ENCODE measurements at places on chromosomes 1 and 21.
A peak's percentile ranks its signal among the peaks of the same experiment; 100 is the strongest.

DNA sequence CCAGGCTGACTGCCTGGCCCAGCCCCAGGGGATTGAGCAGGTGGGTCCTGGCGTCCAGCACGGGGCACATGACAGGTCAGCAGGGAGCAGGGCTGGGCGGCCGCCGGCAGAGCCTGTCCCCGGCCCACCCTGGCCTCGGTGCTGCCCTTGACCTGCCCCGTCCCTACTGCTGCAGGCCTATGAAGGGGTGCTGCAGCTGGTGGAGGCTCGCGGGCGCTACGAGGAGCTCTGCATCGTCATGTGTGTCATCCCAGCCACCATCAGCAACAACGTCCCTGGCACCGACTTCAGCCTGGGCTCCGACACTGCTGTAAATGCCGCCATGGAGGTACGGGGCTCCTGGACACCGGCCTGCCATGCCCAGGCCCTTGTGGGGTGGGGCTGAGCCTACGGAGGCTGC is 15.6 kb downstream of the CFAP410 start:
- DNase-seq: no peak

DNA sequence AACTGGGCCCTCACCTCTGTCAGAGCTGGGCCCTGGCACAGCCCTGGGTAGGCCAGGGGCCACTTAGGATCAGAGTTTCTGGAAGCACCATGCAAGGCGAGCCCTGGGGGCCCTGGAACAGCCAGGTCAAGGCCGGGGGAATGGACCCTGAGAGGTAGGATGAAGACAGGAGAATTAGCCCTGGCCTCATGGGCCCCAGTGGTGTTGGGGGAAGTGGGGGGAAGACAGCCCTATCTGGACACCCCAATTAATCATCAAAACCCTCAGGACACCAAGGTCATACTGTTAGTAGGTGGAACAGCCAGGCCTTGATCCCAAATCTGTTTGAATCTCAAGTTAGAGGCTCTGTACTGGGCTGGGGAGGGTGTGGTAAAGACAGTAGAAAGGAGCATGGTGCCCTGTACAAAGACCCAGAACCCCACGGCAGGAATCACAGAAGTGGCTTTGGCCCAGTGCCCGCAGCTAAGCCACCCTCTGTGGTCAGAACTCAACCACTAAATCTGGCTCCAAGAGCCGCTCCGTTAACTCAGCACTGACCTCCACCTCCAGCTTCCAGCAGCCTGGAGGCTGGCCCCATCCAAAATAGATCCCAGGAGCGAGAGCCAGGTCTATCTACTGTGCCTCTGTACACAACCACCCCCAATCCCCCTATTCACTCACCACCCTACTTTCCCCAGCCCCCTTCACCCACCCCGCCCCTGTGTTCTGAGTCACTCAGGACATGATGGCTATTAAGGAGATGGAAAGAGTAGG is 14.0 kb upstream of the TRIM63 start:
- no peak for DNase-seq

DNA sequence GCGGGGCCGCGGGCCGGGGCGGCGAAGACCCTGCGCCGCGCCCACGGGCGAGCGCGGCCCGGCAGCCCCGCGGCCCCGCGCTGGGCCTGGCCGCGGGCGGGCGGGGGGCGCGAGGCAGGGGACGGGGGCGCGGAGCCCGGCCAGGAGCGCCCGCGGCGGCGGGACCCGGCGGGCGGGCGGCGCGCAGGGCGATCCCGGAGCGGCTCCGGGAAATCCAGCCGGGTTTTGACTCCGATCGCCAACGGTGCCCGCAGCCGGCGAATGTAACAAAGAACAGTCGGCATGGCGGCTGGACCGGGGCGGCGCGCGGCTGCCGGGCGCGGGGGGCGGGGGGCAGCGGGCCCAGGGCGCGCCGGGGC is 334 bp downstream of the PRDM15 start:
- DNase-seq: peak; percentile 79

DNA sequence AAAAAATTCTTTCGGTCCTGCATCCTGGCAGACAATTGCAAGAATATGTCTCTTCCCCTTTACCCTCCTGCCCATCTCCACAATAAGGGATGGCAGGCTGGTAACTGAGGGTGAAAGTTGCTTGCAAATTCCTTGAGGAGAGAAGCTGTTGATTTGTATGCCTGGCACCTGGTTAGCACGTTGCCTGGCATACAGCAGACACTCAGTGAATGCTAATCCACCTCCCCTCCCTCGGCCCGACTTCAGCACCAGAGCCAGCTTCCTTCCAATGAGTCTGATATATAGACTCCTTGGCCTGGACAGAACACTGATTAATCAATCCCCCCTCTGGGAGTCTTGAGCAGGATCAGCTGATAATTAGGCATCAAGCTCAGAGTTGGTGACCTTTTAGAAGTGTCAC is 39.1 kb downstream of the KCNC4 start:
- DNase-seq: no peak

DNA sequence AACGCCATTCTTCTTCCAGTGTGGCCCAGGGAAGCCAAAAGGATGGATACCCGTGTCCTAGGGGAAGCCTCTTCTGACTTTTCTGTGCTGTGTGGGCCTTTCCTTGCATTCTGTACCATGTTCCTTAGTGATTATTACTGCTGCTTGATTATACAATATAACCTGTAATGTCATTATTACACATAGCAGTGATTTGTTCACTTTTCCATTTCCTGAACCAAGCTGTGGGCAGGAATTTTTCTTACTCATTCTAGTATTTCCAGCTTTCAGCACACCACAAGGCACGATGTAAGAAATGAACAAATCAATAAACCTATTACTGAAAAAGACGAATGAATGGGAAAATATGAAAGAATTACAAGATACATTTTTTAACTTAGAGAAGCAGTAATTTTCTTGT is 8.4 kb upstream of the USP33 start:
- no peak for DNase-seq

DNA sequence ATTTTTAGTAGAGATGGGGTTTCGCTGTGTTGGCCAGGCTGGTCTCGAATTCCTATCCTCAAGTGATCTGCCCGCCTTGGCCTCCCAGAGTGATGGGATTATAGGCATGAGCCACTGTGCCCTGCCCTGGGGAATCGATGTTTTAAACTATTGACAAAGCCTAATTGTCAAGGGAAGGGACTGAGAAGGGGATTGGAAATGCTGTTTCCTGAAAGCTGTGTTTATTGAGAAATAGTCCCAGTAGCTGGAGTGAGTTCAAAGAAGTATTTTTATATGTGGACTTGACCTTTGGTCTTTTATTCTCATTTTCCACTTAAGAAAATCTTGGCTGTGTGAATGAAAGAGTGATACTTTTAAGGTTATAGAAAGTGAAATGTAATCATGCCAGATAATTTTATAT is 47.5 kb downstream of the KIF1B start:
- no peak for DNase-seq

DNA sequence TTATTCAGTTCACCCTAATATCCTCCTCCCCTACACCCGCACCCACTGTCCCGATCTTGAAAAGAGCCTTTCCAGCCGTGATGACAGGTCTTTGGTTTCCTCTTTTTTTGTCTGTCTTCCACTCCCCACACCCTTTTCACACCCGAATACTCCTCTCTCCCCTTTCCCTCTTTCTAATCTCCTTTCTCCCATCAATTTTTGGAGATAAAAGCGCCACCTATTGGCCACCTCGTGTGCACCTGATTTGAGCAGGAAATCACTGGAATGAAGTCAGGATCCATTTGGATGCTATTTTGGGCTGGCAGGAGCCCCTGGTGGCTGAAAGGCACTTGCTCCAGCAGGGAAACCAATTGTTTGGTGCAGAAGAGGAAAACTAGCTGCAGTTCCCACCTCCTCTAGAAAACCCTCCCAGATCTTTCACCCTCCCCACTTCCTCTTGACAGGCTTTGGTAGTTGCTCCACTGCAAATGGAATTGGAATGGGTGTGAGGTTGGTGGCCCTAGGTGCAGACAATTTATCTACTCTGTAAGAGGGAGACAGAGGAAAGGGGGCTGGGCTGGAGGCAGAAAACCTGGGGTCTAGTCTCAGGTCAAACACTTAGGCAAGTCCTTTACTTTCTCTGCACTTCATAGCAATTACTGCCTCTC is 8.4 kb downstream of the FOXE3 start:
- no peak for DNase-seq

DNA sequence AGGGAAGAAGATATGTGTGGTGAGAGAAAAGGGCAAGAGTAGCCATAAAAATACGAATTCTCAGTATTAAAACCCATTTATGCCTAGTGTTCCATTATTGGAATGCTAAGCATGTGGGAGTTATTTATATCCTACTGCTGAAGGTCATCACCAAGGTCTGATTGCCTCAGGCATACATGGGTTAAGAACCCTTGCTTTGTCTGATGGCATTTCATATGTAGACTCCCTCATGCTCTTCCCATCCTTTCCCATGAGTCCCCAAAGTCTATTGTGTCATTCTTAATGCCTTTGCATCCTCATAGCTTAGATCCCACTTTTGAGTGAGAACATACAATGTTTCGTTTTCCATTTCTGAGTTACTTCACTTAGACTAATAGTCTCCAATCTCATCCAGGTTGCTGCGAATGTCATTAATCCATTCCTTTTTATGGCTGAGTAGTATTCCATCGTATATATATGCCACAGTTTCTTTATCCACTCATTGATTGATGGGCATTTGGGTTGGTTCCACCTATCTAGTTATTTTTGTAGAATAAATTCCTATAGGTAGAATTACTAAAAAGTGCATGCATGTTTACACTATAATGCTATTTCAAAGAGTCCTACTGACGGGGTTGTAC is 172.5 kb downstream of the DYRK1A start:
- no peak for DNase-seq

GRCh38 chr1:184986250-184986649 is 11.9 kb upstream of the NIBAN1 start:
- no peak for DNase-seq

DNA sequence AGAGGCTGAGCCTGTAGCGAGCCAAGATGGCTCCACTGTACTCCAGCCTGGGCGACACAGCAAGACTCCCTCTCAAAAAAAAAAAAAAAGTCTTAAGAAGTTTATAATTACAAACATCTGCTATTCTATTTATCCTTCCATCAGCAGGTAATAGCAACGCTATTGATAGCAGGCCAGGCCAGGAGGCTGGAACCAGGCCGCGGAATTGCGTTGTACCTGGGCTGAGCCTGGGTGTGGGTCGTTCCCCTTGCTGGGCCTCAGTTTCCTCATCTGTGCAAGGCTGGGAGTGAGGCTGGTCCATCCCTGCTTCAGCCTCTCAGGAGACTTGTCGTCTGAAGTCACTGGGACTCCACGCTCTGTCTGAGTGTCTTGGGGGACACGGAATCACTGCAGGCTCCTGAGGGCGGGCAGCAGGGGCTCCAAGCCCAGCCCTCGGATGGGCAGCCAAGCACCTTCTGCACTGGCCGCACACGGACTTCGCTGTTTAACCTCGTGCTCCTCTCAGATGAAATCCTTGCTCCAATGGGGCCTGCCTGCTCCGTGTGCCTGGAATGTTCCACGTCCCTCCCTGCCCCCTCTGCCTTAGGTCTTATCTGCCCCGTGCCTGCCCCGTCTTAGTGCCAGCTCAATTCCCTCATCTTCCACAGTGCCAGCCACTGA is 103.9 kb upstream of the C1orf174 start:
- DNase-seq: no peak
